GM23248 (cell line): ENCODE measurements at places on chromosomes 7 and 10.

DNA sequence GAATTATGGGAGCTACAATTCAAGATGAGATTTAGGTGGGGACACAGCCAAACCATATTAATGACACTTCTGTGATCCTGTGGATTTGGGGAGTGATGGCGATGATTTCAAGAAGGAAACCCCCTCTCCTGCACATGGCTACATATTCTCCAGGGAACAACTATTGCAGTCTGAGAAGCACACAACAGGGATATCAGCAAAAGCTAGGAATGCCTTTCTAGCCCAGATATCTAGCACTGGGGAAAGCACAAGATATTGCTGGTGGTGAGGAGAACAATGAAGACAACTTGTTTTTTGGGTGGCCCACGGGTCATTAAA lies 24.3 kb downstream of the EPDR1 start:
- no peak for DNase-seq

- no peak for DNase-seq
Observed at GRCh38 chr10:43264344-43264964, 2.4 kb downstream of the RASGEF1A start.

GRCh38 chr7:128189231-128189930 lies 51.7 kb upstream of the LEP start:
- no peak for DNase-seq

GRCh38 chr7:106957766-106958165 lies 86.7 kb upstream of the PRKAR2B start:
- DNase-seq, result no peak

GRCh38 chr7:94216944-94217461 lies 177.7 kb upstream of the COL1A2 start:
- no peak for DNase-seq

DNA sequence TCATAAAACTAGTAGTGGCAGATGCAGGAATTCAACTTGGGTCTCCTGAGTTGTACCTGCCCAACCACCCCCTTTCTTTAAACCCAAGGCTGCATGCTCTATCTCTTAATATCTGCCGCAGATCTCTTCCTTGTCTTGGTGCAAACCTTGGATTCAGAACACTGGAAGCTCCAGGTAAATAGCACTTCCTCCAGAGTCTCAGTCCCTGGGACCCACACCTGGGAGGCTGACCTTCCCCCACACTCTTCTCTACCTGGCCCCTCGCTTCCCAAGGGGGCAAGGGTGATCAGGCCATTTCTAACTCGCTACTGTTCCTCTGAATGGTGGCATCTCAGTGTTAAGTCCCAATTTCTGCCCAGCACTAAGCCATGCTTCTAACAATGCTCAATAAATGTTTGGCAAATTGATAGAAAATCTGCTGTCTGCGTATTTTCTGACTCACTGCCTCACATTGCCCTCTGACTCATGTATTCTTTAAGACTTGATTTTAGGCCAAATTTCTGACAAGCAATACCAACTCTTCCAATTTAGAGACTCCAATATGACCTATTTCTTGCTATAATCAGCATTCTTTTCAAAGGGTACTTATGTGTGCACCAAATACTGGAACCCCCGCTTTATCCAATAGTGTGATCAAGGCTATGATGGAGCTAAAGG lies 68.0 kb upstream of the PPP1R3C start:
- peak; percentile 90 for DNase-seq

- no peak for DNase-seq
Observed at GRCh38 chr10:5319863-5320262, 44.9 kb upstream of the UCN3 start.

DNA sequence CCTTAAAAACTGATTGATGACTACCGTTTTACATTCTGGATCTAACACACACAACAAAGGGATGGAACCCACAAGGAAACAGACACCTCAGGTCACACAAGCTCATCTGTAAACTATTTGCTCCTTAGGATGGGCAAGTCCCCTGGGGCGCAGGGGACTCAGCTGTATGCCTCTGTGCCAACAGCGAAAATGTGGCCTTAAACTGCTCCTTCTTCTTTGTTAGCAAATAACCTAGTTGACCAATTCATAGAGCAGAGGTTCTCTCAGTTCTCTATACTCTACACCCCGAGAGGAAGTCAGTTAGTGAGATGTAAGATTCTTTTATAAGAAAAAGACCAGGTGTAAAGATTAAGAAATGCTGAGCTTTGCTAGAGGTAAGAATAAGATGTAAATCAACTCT lies 181.9 kb upstream of the PRSS58 start:
- DNase-seq, result no peak

GRCh38 chr7:157719008-157719682 lies 382.3 kb downstream of the DNAJB6 start:
- no peak for DNase-seq

- no peak for DNase-seq
Observed at GRCh38 chr7:123398921-123399320, 135.5 kb downstream of the IQUB start.

GRCh38 chr7:89500084-89500483 lies 654.2 kb upstream of the STEAP1 start:
- no peak for DNase-seq

- DNase-seq, result no peak
Observed at GRCh38 chr10:75935650-75936400, 504.4 kb downstream of the LRMDA start.

GRCh38 chr10:7606951-7607404 lies 59.8 kb downstream of the ITIH5 start:
- DNase-seq, result peak; percentile 35

- DNase-seq, result no peak
Observed at GRCh38 chr7:13898957-13899670, 90.4 kb downstream of the ETV1 start.

DNA sequence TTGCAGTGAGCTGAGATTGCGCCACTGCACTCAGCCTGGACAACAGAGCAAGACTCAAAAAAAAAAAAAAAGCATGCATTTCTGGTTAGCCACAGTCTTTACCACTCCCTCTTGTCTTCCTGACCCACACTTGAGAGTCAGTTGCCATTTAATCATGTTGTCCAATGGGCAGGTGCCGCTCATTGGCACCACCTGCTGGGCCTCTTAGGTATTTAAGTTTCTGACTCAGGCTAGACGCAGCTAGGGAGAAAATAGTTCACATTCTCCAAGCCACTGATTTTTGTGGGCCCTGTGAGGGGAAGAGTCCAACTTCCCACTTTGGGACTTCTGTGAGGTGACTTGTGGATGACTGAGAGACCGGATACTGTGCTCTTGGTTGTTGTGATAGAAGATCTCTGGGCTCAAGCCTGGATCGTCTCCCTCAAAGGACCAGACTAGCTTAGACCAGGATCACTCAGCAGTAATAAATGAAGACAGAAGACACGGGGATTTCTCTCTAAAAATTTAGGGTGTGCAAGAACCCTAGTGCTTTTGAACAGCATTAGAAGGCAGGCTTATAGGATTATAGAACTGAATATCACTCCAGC lies 26.8 kb upstream of the SORCS3 start:
- peak; percentile 57 for DNase-seq

GRCh38 chr7:116403265-116403664 lies 96.3 kb upstream of the CAV2 start:
- peak; percentile 60 for DNase-seq

DNA sequence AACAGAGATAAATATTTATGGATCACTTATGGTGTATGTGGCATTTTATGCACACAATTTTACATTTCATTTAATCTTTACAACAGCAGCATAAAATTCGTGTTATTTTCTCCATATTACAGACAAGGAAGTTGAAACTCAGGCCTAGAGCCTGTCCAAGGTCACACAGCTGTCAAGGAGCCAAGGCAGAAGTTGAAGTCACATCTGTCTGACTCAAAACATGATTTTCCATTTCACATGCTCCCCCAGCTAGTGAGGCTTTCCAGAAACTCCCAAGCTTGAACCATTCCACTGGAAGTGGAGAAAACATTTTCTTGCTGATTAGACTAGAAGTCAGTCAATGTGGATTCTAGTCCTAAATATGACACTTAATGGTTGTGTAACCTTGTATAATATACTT lies 110.5 kb downstream of the HECTD2 start:
- DNase-seq, result peak; percentile 36

DNA sequence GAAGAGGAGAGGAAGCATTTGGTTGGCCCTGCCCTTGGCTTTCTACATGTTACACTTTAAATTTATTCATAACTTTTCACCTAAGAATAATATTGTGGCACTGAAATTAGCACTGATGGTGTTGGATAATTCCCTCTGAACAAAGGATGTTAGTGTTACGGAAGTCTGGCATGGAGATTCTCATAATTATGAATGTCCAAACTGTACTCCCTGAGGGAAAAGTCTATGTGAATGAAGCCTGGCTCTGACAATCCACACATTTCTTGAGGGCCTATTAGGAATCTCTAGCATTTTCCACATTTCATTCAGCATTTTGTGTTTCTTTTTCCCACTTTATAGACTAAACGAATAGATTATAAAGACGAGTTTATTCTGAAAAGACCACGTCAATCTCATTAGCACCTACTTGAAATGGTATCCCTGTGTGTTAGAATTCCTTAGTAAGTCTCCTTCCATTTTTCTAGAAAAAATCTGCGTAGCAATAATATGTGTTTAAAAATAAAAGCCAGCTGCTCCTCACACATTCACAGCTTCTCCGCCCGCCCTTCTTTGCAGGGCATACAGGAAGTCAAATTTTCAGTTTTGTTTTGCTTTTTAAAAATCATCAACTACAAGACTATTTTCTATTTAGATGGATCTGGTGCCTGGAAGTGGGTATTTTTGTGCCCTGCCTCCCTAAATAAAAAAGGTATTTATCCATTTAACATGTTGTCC lies 131.8 kb upstream of the PALS2 start:
- no peak for DNase-seq

GRCh38 chr10:34916314-34916713 lies 101.2 kb upstream of the PARD3 start:
- DNase-seq, result peak; percentile 92

DNA sequence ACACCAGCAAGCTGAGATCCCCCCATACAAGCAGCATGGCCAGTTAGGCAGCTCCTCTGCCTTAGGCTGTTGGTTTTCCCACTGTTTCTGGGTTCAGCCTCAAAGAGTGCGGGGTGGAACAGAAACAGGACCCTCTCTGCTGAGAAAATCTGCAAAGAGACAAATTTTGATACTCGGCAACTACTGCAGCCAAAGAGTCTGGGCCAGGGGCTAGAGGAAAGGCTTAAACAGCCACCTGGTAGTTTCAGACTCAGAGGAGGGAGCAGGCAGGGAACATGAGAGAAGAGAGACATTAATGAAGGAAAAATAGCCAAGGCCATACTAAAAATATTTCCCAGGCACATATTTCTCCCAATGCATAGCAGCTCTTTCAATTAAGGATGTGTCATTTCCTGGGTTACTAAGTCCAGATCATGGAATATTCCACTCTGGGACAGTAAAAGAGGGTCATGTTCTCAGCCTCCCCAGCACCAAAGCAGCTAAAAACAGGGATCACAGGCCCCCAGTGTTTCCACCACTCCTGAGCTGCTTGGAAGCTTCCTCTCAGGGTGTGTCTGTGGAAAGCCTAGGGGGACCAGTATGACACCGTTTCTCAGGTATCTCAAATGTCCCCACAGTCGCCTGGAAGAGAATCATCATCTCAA lies 29.8 kb downstream of the PDLIM1 start:
- peak; percentile 77 for DNase-seq

GRCh38 chr7:125847692-125848091 lies 918.1 kb upstream of the POT1 start:
- DNase-seq, result no peak
